ENCODE measurements at places on chromosomes 2 and 18.

GRCh38 chr2:2590841-2591541, 259.9 kb upstream of the MYT1L start:
- no peak for DNase-seq

- DNase-seq = no peak
Measured at GRCh38 chr2:212906620-212907019, 244.8 kb downstream of the IKZF2 start.

DNA sequence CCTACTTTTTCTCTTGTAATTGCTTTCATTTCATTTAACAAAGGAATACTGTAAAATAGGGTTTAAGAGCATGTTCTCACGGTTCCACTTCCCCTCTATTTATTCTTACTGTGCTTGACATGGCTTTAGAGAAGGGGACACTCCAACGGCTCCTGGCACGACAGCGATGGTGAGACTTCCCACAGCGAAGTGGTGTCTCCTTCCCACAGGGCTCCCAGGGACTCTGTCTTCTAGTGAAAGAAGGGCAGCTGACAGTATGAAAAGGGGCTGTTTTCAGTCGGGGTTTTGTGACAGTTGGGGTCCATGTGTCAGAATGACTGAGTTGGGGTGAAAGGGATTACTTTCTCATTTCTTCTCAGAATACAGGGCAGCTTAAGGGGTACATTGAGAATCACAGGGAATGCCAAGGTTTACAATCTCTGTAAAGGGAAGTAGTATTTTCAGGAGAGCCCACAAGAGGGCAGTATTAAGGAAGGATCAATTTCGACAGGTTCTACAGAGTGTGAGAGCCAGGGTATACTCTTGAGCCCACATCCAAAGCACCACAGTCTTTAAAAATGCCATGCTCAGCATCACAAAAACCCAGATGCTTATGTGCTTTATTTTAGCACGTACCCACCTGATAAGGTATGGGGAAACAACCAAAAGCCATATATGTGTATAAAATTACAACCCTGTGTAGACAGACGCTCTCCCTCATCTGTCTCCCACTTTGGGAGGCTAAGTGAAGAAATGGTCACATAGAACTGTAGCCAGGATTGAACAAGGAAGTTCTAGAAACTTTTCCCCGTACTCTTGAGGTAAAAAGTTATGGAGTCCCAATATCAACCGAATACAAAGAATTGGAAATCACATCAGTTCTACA, 31.3 kb upstream of the RAPGEF4 start:
- no peak for DNase-seq

DNA sequence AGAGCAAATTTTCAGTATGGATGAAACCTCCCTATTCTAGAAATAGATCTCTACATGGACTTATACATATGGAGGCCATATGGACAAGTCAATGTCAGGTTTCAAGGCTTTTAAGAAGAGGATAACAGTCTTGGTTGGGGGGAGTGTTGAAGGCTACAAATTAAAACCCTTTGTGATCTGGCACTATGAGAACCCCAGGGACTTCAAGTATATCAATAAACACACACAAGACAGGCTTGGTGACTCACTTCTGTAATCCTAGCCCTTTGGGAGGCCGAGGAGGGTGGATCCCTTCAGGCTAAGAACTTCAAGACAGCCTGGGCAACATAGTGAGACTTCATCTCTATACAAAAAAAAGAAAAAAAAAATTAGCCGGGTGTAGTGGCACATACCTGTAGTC, 127.2 kb upstream of the SP5 start:
- no peak for DNase-seq

GRCh38 chr2:205679410-205680009, 2.8 kb upstream of the NRP2 start:
- no peak for DNase-seq

GRCh38 chr18:59272891-59273758, at the start of gene RAX:
TSS of gene RAX (minus strand) at chr18:59273454. CDS start at chr18:59273206, 248 bp downstream.
- peak; percentile 30 for DNase-seq

DNA sequence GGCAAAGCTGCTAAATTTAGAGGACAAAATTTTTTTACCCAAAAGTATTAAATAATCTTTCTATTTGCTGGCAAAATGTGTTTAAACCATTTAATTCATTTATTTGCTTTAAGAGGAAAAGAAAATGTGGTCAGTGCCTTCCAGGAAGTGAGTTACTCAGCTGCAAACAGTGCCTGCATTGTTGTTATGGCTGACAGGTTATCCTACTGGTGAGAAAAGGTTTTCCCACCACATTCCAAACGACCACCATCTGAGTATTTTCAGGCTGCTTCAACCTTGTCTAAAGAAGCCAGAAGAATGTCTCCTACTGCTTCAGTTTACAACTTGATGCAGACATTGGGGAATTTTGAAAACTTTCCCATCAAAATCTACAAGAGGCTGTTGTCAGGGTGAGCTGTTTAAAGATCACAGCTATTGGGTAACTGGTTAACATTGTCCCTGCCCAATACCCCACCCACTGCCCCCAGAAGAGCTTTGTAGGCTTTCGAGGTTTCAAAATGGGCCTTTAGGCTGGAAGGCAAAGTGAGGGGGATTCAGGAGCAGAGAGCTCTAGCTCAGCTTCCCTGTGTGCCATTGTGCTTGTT, 461.3 kb upstream of the FANCL start:
- no peak for DNase-seq

GRCh38 chr18:57539702-57540101, 46.8 kb downstream of the FECH start:
- no peak for DNase-seq

- DNase-seq = no peak
Measured at GRCh38 chr18:29181151-29181901, 1004.4 kb upstream of the CDH2 start.

DNA sequence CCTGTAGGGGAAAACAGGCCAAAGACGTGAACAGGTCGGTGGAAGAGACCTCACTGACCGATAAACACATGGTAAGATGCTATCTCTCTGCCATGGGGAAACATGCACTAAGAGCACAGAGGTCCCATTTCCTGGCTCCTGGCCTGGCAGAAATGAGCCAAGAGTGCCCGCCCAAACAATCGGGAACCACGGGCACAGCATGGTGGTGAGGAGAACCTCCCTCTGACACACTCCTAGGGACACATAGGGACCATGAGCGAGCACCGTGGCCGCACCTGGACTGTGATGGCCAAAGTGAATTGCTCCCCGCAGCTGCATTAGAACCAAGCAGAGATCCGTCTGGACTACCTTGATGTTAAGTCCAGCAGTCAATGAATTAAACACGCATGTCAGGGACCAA, 11.1 kb downstream of the HS6ST1 start:
- DNase-seq = no peak

DNA sequence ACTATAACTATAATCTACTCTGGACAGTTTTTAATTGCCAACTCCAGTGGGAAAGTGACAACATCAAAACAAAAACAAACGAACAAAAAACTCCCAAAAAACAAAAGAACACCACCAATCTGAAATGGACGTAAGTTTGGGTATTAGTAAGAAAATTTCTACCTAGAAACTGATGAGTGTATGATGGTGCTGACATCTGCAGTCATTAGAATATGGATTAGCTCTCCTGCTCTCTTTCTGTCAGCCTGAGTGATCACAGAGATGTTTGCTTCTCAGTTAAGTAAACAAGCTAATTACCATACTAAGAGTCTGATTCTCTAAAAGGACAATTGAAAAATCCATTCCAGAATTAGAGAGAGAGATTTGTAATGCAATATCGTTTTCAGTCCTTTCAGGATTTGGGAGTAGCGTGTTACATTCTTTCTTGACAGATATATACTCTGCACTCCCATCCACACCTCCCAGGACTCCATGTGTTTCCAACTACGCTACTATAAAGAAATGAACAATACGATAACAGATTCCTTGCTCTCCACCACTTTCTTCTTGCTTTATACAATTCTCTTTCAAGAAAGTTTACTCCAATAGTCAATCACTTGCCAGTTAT, 1347.4 kb upstream of the PIK3C3 start:
- DNase-seq = no peak

GRCh38 chr2:141630407-141630930, 500.3 kb downstream of the LRP1B start:
- DNase-seq = no peak

DNA sequence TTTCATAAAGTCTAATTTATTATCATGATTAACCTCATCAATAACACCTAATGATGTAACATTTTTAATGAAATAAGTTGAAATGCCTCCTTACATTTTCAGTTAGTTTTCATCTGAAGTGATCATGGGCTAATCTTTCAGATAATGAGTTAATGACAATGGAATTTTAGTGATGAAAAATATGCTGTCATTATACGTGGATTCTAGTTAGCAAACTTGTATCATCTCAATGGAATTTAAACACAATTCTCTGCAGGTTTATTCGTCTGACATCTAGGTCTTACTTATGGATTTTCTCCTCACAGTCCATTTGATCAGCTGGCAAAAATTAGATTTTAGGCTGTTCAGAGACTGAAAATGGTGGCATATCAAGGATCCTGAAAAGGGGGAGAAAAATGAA, 885.0 kb downstream of the SLC4A3 start:
- no peak for DNase-seq

DNA sequence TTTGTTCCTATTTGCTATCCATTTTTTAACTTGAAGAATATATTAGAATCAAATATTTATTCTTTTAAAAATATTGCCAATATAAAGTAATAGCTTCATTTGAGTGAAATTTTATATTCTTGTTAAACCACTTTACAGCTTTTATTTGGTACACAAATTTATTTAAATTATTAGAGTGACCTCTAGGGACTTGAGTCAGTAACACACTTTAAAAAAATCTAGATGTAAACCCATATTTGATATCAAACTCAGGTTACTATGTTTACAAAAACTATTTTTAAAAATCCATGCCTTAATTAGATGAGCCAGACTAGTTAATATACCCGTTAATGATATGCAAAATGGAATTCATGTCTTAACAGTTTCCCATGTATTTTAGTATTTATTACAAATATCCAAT, 134.6 kb downstream of the MAP4K4 start:
- no peak for DNase-seq

- no peak for DNase-seq
Measured at GRCh38 chr2:188893972-188894371, 80.2 kb upstream of the COL3A1 start.

DNA sequence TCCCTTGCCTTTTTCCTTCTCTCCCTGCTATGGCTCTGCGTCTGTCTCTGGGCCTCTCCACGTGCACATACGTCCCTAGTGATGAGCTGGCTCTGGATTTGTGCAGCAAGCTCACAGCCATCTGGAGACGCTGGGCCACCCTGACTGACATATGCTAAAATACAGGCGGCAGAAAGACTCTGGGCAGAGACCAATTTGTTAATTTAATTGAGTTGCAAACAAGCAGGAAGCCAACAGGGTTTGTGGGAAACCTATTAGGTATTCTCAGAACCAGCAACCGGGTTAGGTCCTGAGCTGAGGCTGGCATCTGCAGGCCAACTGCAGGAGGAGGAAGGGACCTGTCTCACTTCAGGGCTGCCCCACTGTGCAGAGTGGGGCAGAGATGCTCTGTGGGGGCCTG, 53.5 kb upstream of the SMAD2 start:
- DNase-seq = no peak

- no peak for DNase-seq
Measured at GRCh38 chr2:72674982-72675915, 150.6 kb downstream of the EXOC6B start.

GRCh38 chr18:46080156-46080555, 8.1 kb upstream of the PSTPIP2 start:
- DNase-seq = no peak

DNA sequence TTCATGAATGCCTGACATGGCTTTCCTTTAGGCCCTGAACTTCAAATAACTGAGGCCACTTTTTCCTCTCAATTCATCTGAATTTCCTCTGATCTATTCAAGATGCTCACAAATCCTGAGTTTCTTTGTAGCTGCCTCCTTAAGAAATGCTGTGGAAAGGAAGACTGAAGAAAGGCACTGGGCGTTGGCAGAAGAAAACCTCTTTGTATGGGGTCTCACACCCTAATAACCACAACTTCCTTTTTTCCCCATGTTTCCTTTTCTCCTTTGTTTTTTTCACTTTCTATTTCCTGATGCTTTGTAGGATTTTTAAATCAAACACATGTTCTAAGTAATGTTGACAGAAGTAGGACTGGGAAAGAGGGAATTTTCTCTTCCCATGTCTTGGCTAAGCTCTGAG, 447.4 kb downstream of the CMPK2 start:
- no peak for DNase-seq

DNA sequence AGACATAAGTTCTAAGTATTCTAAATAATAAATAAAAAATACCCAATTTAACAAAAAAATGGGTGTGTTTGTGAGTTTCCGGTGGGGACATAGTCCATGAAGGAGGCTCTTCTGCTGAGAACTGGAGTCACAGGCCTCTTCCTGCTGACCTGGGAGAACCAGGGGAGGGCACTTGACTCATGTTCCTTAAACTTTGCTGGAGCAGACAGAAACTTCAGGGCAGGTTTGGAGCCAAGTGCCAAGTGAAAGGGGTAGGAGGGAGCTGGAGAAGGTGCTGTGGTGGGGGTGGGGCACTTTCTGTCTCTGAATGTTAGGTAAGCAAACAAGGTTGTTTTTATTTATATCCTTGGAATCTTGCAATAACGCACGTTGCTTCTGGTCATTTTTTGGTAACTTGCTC, 78.8 kb upstream of the TTN start:
- DNase-seq = no peak

GRCh38 chr2:216535454-216535995, 36.9 kb downstream of the RPL37A start:
- DNase-seq = no peak

- DNase-seq = no peak
Measured at GRCh38 chr2:160261732-160262131, 61.7 kb upstream of the ITGB6 start.

DNA sequence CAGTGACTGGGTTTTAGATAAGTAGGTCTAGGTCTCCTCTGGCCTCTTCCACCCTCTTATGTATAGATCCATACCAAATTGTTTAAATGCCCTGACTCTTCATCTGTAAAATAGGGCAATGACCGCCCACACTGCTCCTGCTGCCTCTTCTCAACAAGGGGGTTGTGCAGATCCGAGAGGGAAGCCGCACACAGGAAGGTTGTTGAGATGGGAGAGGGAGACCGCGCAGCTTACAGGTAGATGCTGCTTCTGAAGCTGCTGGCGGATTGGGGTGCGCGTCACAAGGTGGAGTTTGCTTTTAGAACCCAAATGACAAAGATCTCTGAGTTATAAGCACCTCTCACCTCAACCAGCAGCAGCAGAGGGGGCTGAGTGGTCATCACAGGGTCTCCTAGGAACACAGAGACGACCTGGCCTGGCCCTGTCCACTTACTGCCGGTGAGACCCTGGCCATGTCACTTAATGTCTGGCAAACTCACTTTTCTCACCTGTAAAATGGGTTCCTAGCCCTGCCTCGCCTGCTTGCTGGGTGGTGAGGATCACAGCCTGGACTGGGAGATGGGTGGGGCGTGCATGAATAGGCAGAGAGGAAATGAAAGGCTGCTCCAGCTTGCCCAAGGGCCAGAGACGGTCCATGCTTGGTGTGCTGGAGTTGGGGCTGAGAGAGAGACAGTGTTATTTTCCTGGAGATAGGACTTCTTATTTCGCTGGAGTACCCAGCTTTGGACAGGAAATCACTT, 251.3 kb downstream of the EIPR1 start:
- no peak for DNase-seq

DNA sequence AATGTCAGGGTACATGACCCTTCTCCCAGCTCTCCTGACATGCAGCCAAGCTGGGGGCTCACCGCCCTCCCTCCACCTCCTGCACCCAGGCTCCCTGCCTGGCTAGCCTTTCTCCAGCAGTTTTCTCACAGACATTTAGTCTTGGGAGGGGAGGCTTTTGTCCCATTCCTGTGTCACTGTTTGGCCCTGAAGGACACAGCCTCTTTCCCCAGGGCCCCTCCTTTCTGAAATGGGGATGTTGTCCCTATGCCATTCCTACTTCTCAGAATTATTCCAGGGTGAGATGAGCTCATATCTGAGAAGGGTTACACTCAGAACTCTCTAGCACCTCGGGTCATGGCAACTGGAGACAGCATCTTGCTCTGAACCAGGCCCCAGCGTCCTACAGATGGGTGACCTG, 47.3 kb upstream of the MRPL33 start:
- no peak for DNase-seq
